Purkinje cell (primary cell): ENCODE measurements at places on chromosomes 13 and 19. TPM values are rescaled to one million over a fixed set of nuclear protein-coding genes. Genes with fewer than 3 reads are reported as not detected.

Gene OVOL3
- not detected in 2 replicates for polyA plus RNA-seq

Gene CADM4
- polyA plus RNA-seq, result 4.4 and 12.0 TPM in 2 replicates

Gene AMH
- not detected in 2 replicates for polyA plus RNA-seq

Gene VAV1
- polyA plus RNA-seq, result 0.12 TPM in 1 of 2 replicates, not detected in the other

Gene CCNA1
- polyA plus RNA-seq, result 5.6 and 13.0 TPM in 2 replicates

Gene PRSS57
- polyA plus RNA-seq, result not detected in 2 replicates

Gene FXYD7
- 62.3 and 64.4 TPM in 2 replicates for polyA plus RNA-seq

Gene DPY19L3
- polyA plus RNA-seq, result 9.1 and 11.5 TPM in 2 replicates

Gene LILRB4
- not detected in 2 replicates for polyA plus RNA-seq

Gene TTC9B
- 1.6 and 14.9 TPM in 2 replicates for polyA plus RNA-seq

Gene FFAR3
- not detected in 2 replicates for polyA plus RNA-seq
